GM10248 (cell line): ENCODE measurements at places on chromosomes 6 and 20.
A peak's percentile ranks its signal among the peaks of the same experiment; 100 is the strongest.

GRCh38 chr6:128209771-128210170 is 308.9 kb upstream of the THEMIS start:
- DNase-seq = no peak

GRCh38 chr6:29603930-29604329 is 19.0 kb downstream of the OR2H2 start:
- no peak for DNase-seq

GRCh38 chr6:81751388-81752083 is 945 bp downstream of the TENT5A start:
- DNase-seq = peak; percentile 22

DNA sequence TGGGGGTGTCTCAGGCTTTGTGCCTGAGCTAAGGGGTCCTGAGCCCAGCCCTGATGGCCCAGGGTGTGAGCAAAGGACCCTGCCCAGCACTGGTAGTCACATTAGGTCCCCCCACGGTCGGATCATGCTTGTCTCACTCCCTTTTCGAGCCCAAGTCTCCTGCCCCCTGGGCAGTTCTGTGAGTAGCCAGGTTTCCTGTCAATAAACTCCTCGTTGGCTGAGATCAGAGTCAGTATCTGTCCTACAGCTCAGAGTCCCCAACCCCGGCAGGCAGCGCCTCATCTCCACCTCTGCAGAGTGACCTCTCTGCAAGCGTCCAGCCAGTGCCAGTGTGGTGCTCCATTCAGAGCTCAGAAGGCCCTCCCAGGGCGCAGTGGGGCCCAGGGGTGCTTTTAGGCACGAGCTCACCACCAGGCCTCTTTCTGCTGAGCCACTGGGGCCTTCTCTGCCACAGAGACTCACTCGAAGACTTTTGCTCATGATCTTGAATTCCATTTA is 93.7 kb upstream of the PMEPA1 start:
- DNase-seq = no peak

DNA sequence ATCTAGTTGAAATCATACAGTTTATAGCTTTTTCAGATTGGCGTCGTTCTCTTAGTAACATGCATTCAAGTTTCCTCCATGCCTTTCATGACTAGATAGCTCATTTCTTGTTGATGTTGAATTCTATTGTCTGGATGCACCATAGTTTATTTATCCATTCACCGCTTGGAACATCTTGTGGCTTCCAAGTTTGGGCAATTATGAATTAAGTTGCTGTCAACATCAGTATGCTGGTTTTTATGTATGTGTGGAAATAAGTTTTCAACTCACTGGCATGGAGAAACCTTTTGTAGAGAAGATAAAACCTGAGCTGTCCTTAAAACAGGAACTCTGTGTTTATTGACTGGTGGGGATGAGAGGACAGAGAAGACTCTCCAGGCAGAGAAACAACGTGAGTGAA is 248.0 kb downstream of the CDC5L start:
- no peak for DNase-seq

DNA sequence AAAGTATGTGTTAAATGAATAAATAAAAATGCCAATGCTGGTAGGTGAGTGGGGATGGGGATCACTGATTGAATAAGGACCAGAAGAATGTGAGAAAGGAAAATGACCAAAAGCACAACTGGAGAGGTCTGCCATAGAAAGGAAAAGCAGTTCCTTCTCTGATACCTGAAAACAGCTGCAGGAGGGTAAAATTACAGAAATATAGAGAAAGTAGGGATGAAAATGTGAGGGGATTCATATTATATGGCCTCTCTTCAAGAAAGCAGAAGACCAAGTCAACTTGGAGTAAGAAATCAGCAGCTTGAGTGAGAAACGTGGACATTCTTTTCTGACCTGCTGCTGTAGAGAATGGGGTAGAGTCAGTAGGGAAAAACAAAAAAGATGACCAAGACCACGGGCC is 125.1 kb downstream of the MYB start:
- no peak for DNase-seq
